ENCODE measurements at places on chromosomes 3 and 15. TPM values are rescaled to one million over a fixed set of nuclear protein-coding genes. Genes with fewer than 3 reads are reported as not detected.

The A4GNT gene
- total RNA-seq = not detected

The ACKR2 gene
- total RNA-seq = not detected

The CHRM5 gene
- not detected for total RNA-seq

The AADACL2 gene
- total RNA-seq = not detected

The WDR93 gene
- 0.10 TPM for total RNA-seq

The PODXL2 gene
- 3.1 TPM for total RNA-seq

The GRM7 gene
- total RNA-seq = under 0.01 TPM

The SYNPR gene
- not detected for total RNA-seq

The EIF4A2 gene
- 453 TPM for total RNA-seq

The CA12 gene
- total RNA-seq = 1.2 TPM

The ASB14 gene
- not detected for total RNA-seq

The CCDC54 gene
- not detected for total RNA-seq

The CPNE4 gene
- not detected for total RNA-seq

The IGDCC3 gene
- total RNA-seq = 0.33 TPM
